CD4-positive, alpha-beta T cell treated with Interleukin-1 beta for 1 hour (primary cell): ENCODE measurements at places on chromosomes 11 and 22.

- DNase-seq: no peak
Measured at GRCh38 chr11:45087086-45087899, 59.1 kb upstream of the PRDM11 start.

DNA sequence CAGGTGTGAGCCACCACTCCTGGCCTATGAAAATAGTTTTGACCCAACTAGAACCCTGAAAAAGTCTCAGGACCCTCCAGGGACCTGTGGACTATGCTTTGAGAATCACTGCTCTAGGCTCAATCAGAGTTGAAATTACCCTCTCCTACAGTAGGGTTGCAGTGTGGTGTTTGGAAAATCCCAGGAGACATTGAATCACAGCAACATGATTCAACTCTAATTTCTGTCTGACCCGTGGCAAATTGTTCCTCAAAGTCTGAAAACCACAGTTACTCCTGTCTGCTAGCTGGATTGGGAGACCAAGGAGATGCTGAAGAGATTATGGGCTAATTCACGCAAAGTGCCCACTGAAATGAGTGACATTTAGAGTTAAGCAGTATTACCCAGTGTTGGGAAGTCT, 5.4 kb upstream of the MTMR3 start:
- no peak for DNase-seq

DNA sequence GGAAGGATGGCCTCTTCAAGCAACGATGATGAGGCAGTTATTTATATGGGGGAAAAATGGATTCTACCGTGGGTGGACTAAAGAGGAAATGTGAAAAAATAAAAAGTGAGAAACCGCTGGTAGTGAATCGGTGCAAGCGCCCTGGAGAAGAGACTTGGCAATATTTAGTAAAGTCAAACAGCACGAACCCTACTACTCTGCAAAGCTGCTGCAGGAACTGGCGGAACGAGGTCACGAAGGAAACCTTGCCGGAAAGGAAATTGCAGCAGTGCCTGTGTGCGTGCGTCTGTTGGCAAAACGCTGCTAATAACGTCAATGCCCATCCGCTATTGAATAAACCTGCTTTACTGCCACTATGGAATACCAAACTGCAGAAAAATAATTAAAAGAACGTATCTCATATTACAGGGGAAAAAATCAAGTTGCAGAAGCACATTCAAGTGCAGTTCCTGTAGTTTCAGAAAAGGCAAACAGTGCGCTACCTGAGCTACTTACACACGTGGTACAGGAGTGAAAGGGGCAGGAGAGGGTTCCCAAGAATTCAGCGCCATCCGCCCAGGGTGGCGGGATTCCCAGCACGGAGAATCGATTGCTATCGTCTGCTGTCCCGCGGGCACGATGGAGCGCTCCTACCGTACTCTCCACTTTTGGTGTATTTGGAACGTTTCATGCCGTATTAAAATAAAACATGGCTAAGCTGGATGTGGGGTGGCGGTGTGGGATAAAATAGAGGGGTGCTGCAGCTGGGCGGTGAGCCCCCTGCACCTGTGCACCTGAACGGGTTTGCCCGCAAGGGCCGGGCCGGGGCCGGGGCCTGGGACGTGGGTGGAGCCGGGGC, 585 bp upstream of the NADSYN1 start:
- DNase-seq: peak; percentile 70

DNA sequence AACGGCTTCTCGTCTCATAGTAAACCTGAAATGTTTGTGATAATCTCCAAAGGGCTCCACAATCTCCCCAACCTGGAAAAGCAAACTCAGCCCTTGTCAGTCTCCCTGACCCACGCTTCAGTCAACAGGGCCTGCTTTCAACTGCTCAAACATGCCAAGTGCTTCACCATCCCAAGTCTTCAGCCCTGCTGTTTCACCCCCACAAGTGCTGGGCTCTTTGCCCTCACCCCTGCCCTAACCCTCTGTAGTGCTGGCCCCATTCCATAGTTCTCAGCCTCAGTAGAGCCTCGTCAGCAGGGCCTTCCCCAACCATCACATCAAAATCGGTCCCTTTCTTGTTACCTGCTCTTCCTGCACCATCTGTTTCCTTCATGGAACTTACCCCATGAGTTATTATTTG, 43.4 kb upstream of the NFRKB start:
- DNase-seq: no peak

DNA sequence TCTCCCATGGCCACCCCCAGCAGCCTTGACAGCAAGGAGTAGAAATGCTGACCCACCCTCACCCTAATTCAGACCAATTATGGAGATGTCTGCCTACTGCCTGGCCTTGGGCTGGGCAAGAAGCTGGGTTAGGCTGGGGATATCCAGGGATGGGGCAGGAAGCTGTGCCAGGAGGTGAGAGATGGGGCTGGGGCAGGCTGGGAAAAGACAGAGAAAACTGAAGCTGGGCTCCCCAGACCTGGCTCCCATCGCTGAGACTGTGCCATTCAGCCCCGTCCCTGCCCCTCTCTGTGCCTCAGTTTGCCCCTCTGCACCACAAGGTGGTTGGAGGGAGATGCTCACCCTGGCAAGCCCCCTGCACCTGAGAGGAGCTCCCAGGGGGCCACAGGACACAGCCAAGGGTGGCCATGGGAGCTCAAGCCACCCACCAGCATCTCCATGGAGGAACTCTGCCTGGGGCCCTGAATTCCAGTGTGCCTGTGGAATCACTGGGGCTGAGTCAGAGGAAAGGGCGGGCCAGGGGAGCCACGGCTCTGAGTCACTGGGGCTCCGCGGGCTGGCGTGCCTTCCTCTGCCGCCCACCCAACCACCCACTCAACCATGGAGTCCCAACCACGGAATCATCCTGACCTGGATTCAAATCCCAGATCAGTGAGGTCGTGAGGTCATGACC, 6.0 kb upstream of the CARD10 start:
- no peak for DNase-seq

DNA sequence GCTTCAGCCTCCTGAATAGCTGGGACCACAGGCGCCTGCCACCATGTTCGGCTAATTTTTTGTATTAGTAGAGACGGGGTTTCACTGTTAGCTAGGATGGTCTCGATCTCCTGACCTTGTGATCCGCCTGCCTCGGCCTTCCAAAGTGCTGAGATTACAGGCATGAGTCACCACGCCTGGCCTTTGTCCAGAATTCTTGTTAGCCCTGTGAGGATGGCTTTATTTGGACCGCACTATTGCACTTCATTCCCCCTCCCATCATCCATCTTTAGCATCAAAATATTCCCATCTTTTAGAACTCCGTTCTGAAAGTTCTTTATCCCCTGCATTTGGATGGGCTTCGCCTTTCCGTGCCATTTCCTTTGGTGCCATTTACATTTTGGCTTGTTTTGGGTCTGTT, 2.6 kb downstream of the SAMM50 start:
- no peak for DNase-seq

- DNase-seq: no peak
Measured at GRCh38 chr22:29203488-29204454, 1.9 kb upstream of the EMID1 start.

- DNase-seq: no peak
Measured at GRCh38 chr11:113998574-113998973, 23.7 kb downstream of the HTR3A start.

- DNase-seq: no peak
Measured at GRCh38 chr22:42056757-42057511, 13.7 kb downstream of the NAGA start.

GRCh38 chr11:69859275-69859934, 40.2 kb upstream of the FGF3 start:
- DNase-seq: no peak

DNA sequence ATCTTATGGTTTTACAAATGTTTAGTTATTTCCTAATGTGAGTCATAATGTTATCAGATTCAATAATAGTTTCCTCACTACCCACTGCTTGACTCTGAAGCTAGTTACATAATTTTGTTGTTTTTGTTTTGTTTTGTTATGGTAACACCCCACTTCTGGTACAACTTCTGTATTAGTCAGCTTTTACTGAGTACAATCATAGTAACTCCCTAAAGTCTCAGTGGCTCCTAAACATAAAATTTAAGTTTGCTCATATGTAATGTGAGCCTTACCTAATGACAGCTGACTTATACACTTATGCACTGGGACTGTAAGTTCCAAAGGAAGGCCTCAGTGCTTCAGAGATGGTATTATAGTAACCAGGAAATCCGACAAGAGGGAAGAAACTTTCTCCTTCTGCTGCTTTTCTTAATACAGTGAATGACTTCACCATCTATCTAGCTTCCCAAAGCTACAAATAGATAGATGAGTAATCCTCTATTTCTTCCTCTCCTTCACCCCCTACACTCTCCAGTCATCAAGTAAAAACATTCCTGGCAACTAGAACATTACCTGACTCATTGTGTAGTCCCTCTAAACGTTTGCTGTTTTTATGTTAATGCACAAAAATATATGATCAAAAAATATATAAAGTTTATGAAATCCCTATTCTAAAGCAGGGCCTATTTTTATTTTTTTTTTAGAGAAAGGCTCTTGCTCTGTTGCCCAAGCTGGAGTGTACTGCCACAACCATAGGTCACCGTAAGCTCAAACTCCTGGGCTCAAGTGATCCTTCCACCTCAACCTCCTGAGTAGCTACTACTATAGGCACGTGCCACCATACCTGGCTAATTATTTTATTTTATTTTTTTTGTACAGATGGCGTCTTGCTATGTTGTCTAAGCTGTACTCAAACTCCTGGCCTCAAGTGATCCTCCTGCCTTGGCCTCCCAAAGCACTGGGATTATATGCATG, 563.0 kb downstream of the SOX6 start:
- no peak for DNase-seq

DNA sequence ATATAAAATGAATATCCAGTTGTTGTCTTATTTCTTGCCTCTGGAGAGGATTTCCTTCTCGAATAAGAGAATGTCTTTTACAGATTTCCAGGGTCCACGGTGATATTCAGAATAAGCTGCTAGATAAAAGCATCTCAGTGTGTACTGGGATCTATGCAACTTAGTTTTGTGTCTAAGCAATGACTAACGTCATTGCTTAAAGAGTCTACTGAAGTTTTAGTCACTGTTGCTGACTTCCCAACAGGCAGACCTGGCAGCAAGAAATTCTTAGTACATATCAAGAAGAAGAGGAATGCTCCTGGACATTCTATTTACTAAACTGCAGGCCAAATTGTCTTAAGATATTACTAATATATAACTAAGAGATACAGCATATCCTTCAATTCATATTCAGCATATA, 70.3 kb downstream of the SOX6 start:
- no peak for DNase-seq

- DNase-seq: no peak
Measured at GRCh38 chr11:126109941-126110731, 47.5 kb upstream of the CDON start.

- DNase-seq: no peak
Measured at GRCh38 chr11:61472868-61473267, 35.7 kb upstream of the LRRC10B start.

- no peak for DNase-seq
Measured at GRCh38 chr11:76835928-76836612, 24.6 kb upstream of the ACER3 start.

DNA sequence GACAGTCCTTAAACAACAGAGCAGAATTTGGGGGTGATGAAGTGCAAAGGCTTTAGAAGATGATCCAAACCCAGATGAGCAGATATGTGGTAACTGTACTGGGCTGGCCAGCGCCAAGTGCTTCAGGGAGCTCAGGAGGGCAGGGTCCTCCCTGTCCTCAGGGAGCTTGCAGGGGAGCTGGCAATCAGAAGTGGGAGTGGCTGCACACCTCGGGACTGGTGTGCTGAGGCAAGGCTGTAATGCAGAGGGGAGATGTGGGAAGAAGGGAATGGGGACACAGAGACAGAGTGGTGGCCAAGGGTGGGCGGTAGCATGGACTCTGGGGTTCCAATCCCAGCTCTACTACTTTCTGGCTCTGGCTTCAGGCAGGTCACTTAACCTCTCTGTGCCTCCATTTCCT, 235.6 kb upstream of the NCAM1 start:
- no peak for DNase-seq

DNA sequence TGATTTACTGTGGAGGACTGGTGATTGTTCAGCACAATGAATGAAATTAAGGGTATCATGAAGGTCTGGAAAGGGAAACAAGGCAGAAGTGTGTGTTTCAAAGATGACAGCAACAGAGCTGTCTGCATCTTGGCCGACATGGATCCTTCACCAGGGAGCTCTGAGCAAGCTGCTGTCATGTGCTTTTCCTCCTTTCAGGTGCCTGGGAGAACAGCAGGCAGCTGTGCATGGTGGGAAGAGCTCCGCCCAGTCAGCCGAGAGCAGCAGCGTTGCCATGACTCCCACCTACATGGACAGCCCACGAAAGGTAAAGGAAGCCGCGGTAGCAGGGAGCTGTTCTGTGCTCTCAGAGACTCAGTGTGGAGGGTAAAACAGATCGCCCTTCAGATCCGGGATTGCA, 87.1 kb upstream of the YWHAH start:
- DNase-seq: no peak

DNA sequence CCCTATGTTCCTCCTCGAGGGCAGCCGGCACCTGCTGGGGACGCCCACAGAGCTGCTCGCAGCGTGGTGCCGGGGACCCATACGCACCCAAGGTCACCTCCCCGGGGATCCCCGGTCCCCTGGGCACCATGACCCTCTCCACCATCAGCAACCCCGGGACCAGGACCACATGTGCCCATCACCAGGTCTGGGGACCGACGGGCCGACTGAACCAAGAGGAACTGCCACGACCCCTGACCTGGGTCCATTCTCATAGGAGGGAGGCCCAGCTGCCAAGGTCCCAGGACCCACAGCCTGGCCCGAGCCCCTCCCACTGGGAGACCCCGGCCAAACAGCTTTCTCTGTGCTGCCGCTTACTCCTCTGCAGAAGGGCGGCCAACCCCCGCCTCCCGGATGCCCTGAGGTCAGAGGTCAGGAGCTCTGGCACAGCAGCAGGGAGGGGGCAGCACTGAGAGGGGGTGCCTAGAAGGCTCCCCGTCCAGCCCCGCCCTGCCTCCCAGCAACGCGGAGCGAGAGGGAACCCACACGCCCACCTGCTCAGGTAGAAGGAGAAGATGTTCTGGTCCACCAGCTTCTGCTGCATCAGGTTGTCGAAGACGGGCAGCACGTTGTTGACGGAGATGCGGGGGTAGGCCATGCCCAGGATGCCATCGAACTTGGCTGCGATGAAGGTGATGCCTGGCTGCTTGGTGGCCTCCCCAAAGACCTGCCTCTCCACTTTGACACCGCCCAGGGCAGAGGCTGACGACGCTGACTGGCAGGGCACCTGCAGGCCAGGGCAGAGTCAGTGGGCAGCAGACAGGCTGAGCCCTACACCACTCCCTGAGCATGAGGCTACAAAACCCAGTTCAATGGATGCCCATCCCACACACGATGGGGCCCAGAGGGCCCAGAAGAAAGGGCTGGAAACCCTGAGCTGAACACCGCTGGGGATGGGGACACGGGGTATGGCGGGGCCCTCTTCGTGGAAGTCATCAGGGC, 6.6 kb downstream of the CTSD start:
- DNase-seq: no peak
